Stimulated activated CD8-positive, alpha-beta memory T cell treated with anti-CD3 and anti-CD28 coated beads, Interleukin-12 subunit alpha, Interleukin-12 subunit beta, amount 100 ng/mL, for 1 hour (primary cell): ENCODE measurements at places on chromosomes 4 and X.

DNA sequence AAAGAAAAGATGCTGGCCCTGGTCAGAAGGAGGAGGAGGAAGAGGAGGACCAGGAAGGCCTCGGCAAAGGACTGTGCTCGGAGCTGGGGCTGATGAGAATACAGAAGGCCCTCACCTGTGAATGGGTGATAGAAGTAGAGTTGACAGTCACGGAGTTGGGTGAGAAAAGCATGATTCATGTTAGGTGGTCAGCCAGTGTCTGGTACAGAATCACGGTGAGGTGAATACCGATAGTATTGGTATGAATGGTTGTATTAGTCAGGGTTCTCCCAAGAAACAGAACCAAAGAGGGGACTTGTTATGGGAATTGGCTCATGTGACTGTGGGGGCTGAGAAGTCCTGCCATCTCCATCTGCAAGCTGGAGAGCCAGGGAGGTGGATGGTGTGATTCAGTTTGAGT lies 32.5 kb upstream of the FAM156A start:
- DNase-seq: no peak

DNA sequence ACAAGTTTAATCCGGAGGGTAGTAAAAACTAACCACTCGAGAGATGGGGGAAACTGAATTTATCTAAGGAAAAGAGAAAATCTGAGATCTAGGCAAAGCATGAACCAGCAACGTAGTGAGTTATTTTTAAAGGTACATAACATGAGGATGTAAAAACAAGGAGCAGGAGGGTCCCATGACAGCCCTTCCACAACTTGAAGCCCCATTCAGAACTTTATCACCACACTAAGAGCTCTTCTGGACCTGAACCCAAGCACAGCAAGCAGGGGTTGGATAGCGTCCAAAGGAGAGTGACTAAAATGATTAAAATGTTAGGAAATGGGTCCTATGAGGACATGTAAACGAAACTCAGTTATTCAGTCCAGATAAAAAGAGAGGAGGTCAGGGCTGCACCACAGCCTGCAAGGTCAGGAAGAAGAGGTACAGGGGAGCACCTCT lies 16.2 kb downstream of the SH3RF1 start:
- no peak for DNase-seq

GRCh38 chr4:42708625-42709024 lies 51.7 kb upstream of the ATP8A1 start:
- no peak for DNase-seq

- DNase-seq: no peak
Measured at GRCh38 chr4:148029781-148030180, 297.9 kb downstream of the ARHGAP10 start.

DNA sequence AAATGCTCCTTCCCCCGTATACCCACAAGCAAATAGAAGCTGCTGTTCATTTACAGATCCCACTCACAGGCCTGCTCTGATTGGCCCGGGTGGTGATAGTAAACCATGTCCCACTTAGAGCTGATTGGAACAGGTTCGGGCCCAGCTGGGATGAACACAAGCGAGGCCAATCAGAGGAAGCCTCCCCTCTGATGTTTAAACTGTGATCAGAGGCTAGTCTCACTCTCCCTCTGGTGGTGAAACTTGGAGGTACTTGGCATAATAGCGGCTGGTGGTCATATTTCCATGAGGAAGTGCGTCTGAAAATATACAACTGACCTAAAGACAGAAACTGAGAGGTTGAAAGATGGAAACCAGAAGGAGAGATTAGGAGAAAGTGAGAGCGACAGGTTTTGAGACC lies 51.5 kb upstream of the TRPC3 start:
- DNase-seq: no peak

DNA sequence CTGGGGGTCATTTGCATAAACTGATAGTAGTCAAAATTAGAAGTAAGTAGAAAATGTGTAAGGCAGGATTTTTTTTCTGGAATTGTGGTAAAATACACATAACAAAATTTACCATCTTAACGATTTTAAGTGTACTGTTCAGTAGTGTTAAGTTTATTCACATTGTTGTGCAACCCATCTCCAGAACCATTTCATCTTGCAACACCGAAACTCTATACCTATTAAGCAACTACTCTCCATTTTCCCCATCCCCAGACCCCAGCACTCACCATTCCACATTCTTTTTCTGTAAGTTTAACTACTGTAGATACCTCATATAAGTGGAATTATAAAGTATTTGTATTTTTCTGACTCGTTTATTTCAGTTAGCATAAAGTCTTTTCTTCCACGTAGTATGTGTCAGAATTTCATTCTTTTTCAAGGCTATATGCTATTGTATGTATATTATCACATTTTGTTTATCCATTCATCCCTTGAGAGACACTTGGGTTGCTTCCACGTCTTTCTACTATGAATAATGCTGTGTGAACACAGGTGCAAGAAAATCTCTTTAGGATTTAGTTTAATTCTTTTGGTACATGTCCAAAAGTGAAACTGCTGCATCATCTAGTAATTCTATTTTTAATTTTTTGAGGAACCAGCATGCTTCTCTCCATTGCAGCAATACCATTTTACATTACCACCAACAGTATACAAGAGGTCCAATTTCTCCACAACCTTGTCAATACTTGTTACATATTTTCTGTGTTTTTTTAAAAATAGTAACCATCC lies 39.1 kb upstream of the NSUN7 start:
- no peak for DNase-seq

GRCh38 chr4:172786039-172786792 lies 382.4 kb upstream of the GALNT7 start:
- DNase-seq: no peak

DNA sequence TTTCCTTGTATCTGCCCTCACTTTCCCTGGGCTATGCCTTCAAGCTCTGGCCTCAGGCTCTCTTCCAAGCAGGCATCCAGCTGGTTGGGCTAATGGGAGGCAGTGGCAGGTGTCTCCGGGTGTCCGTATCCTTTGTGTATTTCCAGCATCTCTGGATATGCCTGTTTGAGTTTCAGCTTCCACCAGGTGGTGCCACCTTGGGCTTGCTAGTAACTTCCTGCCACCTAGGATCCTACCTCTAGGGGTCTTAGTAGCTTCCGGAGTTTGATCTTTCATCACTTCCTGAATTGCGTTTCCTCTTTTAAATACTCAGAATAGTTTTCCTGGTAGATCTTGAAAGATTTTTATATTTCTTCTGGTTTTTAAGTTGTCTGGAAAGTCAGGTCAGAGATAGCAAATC lies 23.2 kb upstream of the ANOS1 start:
- no peak for DNase-seq

DNA sequence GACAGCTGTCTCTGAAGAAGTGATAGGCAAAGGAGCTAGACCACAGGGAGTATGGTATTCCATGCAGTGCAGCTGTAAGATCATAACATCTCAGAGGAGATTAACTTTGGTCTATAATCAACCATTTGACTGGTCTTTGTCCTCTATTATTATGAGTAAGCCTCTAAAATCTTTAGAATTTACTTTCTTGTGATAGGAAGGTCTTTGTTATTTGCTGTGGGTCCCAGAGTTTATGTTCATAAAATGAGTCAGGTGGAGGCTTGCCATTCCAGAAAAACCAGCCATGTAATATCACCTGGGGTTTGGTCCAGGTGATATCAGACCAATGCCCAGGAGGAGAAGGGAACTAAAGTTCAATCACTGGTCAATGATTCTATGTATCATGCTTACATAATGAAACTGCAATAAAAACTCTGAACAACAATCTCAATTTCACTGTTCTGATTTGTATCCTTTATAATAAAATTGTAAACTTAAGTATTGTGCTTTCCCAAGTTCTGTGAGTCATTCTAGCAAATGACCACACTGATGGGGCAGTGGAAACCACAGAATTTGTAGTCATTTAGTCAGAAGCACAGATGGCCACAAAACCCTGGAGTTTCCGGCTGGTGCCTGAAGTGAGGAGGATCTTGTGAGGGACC lies 239.6 kb upstream of the TRAM1L1 start:
- no peak for DNase-seq

- no peak for DNase-seq
Measured at GRCh38 chr4:159837071-159837470, 734.2 kb downstream of the RAPGEF2 start.

DNA sequence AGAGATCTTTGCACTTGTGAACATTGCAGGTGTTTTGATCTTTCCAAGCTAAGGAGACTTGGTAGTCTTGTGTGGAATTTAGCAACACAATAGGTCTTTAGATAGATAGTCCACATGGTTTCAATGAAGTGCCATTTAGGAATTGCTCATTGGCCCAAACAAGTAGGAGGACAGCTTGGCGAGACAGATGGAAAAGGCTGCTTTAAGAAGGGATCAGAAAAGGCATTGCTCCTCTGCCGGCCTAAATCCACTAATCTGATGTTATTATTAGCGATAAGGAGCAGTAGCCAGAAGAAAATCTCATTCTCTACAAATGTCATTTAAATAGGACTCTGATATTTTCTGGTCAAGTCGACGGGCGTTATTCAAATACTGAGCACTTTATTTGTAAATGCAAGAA lies 99.7 kb downstream of the AFF2 start:
- DNase-seq: no peak

- no peak for DNase-seq
Measured at GRCh38 chrX:16839219-16839851, 30.8 kb downstream of the RBBP7 start.

DNA sequence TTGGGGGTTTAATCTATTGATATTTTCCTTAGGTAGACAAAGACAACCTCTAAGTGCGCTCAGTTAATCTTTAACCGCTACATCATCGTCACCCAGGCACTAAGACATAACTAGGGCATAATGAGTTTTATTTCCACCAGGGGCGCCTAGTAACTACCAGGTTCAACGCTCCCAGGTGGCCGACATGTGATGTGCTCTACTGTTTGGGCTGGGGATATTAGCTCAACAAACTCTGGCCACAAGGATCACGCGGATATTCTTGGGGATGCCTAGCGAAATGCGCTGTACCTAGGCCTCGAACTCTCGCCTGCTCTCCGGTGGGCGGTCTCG lies 915 bp upstream of the RAB33B start:
- peak; percentile 34 for DNase-seq

DNA sequence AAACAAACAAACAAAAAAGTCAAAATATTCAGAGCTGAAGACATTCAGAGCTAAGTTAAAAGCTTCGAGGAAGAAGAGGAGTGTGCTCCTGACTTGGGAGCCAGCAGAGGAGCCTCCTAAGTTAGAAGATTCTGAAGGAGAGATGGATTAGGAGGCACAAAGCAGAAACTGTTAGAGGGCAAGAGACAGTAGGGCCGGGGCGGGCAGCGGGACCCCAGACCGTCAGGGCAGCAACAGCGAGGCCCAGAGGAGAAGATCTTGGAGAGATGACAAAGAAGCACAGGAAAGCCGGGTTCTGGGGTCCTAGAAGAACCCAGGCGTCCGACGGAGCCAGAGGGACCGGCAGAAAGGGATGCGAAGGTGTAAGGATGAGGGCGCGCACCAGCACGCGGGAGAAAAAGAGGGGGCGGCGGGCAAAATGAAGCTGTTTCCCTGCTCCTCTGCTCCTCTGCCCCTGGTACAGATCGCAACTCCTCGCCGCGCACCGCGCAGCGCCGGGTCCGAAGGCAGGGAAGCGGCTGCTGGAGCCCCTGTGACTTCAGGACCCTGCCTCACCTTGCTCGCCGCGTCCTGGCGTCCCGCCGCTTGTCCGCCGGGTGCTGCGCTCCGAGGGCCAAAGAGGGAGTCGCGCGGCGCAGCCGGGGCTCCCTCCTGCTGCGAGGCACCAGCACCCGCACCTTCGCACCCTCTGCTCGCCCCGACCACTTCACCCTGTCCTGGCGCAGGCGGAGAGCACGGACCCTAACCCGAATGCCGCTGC lies 477 bp downstream of the KLHL13 start:
- DNase-seq: no peak

GRCh38 chr4:65559270-65559669 lies 111.0 kb downstream of the EPHA5 start:
- no peak for DNase-seq

- no peak for DNase-seq
Measured at GRCh38 chrX:134654398-134655012, 3.8 kb downstream of the PLAC1 start.

GRCh38 chrX:150227873-150228410 lies 135.2 kb upstream of the MAMLD1 start:
- DNase-seq: no peak

- DNase-seq: no peak
Measured at GRCh38 chr4:24273136-24273535, 311.2 kb downstream of the DHX15 start.

DNA sequence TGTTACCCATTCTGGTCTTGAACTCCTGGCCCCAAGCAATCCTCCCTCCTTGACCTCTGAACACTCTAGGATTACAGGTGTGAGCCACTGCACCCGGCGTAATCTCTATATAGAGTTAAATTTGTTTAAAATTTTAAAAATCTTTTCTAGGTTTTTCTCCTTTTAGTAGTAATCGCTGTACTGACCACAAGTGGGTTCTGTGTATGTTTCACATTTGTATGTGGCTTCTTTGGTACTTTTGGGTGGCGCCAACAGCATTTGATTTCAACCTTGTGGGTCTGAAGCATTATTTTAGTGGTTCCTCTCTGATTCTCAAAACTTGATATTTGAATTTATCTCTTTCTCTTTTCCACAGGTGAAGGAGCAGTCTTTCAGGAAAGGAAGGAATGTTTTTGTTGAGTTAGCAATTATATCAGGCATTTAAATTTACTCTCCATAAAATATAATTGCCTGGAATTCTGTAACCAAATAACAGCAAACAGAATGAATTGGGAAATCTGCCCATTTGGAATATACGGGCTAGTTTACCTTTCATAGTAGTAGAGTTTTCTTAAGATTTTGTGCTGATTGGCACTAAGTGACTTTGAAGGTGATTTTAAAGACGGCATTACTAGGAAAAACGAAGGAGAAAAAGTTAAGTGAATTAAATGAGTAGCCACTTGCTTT lies 29.5 kb downstream of the ARHGAP10 start:
- no peak for DNase-seq

- DNase-seq: no peak
Measured at GRCh38 chrX:148682206-148682605, 181.8 kb downstream of the AFF2 start.

- no peak for DNase-seq
Measured at GRCh38 chrX:94560930-94561329, 886.9 kb downstream of the FAM133A start.

- no peak for DNase-seq
Measured at GRCh38 chr4:146442801-146443200, 78.9 kb downstream of the SLC10A7 start.

DNA sequence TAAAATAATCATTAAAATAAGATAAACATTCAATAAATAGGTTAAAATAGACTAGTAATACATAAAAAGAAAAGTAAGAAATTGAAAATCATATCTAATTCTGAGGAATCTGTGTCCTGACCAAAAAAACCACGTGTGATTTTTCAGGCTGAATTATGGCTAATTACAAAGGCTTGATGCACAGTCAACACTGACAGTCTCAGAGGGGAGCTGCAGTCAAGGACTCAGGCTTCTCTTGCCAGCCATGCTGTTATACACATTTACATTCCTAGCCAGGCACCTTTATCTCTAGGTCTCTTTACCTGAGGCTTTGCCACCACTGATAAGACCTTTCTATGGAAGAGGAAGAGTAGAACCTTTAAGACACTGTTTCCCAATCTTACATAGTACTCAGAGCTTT lies 1737.7 kb upstream of the PCDH10 start:
- DNase-seq: no peak

DNA sequence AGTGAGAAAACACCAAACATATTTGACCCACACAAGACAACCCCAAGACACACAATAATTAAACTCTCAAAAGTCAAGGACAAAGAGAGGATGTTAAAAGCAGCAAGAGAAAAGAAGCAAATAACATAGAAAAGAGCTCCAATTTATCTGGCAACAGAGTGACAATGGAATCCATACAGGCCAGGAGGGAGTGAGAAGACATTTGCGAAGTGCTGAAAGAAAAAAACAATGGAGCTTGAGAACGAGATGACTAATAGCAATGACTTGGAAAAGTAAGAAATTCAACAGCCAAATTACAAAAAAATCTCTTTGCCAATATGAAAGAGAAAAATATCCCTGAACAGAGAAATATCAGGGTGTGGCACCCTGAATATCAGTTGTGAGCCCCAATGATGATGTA lies 61.6 kb downstream of the MAD2L1 start:
- no peak for DNase-seq
